ENCODE measurements at places on chromosomes 2 and 18.

DNA sequence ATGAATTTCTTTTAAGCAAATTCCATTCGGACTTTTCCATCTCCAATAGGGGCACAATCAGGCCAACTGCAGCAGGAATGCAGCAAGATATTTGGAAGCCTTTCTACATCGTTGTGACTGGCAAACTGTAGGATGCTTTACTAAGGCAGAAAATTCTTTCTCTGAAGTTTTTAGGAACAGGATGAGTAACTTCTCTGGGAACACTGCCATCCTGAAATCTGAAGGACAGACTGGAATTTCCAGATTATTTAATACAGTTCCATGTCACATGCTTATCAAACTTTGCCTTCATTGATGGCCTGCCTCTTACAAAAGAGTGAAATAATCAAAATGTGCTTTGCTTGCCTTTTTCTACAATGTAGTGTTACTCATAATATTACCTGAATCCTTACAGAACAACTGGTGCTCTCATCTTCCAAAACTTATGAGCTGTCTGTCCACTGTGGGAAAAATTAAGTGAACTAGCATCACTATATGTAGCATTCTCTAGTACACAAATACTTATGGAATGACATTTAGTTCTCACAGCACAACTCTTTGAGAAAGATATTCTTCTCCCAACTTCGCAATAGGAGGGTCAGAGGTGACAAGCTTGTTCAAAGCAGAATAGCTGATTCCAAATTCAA lies 32.0 kb upstream of the MAP2 start:
- DNase-seq: peak; percentile 19

DNA sequence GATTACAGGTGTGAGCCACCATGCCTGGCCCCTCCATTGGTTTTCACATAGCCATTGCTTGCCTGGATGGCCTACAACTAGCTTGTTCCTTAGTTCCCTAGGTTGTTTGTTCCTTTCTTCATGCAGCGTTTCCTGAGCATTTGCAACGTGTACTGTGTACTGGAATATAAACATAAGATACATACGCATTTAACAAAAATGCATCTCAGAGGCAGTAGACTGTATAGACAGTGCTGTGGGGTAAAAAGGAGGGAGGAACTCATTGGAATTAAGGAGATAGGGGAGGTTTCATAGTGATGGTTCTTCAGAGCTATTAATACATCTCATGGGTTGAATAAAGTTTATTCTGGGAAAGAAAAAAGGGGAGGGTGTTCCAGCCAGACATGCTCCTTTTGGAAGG lies 260.5 kb upstream of the RASGRP3 start:
- no peak for DNase-seq

DNA sequence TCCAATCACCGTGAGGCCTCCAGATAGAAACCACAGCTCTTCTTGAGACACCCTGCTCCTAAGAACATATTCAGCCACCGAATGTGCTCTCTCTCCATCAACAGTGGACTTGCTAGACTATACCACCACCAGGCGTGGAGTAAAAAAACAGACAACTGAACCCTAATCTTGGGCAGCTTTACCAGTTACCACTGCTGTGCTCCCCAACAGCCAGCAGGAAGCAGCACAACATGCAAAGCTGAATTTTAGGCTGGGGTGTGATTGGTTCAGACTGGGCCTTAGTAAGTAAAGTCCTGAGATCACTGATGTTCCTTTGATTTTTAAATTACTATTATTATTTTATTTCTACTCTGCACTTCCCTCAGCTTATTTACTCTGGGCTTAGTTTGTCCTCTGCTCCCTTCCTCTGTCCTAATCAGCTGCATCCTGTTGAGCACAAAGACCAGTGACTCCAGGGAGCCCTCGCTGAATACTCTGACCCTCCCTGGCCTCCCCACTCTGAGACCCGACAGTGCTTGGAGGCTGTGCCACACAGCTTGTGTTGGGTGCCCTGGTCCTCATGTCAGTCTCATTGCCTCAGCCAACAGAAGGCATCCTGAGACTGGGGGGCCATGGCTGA lies 21.9 kb downstream of the MRPL35 start:
- DNase-seq: peak; percentile 13

DNA sequence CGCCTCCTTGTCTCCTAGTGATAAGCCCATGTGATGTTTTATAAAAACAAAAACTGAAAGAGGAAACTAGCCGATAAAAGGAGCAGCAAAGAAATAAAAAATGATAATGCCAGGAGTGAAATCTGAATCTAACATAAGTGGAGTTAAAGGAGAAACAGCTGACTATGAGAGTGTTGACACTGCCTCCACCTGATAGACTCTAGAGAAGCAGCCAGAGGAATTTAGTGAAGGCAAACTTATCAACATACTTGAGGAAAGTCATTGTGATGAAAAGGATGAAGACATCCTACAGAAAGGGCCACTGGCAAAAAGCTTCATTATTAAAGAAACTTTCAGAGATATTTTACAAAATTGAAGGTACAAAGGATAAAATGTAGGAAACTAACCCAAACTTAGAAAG lies 1.9 kb downstream of the M1AP start:
- DNase-seq: no peak

- no peak for DNase-seq
These were observed 7.3 kb upstream of the PELI1 start for GRCh38 chr2:64151476-64151875.

DNA sequence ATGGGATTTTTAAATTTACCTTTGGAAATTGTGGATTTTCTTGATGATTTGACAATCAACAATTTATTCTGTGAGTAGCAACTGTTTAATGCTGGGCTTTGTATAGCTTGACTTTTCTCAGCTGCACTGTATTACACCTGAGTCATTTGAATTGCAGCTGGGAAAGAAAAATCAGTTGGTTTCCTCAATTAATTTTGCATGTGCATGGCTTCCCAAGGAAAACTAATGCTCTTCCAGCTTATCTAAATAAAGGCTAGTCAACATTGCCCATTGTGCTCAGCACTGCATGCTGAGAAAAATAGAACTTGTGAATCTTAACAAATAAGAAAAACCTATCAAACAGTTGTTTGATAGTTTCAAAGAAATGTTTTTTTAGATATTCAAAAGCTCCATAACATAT lies 268.3 kb upstream of the CDH20 start:
- DNase-seq: no peak

DNA sequence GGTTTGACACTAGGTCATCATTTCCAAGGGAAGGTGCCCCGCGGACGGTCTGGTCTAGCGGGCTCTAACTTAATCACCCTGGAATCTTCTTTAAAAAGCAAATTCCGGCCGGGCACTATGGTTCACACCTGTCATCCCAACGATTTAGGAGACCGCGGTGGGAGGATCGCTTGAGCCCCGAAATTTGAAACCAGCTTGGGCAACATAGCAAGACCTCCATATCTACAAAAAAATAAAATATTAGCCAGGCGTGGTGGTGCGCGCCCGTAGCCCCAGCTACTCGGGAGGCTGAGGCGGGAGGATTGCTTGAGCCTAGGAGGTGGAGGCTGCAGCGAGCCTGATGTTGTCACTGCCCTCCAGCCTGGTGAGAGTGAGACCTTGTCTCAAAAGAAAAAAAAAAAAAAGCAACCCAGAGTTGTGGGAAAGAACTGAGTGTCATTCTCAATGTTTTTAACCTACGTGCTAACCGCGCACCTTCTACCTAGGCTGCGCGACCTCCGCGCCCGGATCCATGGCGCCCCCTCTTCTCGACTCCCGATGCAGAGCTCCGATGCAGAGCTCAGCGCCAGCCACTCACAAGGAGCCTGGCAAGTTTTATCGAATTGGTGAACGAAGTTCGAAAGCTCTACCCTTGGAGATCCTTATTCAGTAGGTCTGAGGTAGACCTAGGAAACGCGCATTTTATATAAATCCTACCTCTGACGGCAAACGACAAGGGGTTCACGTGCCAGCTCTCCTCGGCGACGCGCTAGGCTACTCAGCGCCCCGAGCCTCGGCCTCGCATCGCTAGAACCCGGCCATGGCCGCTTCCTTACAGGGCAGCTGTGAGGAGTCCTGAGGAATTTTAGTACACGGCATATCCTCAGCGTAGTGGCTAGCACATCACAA lies 888 bp upstream of the TWSG1 start:
- no peak for DNase-seq

- no peak for DNase-seq
These were observed 14.7 kb downstream of the RALB start for GRCh38 chr2:120267348-120267747.

Data from SW 1271 (cell line).